Activated CD4-positive, CD25-positive, alpha-beta regulatory T cell (primary cell): ENCODE measurements at places on chromosomes 4 and X.

- no peak for DNase-seq
Observed at GRCh38 chrX:109902665-109903064, 100.2 kb upstream of the TMEM164 start.

DNA sequence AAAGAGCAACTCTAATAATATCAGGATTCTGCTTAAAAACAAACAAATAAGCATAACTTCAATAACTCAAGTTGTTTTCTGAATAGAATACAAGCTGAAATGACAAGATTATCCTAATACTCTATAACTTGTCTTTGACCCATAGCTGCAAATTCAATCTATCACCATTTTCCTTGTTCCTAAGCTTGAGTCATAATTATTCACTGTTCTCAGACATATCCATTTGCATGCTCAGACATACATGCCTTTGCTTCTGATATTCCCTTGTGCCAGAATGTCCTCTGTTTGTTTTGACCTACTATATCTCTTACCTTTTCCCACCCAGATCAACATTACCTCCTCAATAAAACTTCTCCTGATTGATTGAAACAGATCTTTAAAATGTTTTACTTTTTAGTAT lies 109.7 kb downstream of the SNCA start:
- DNase-seq, result no peak

GRCh38 chr4:74610491-74610890 lies 165.6 kb downstream of the AREG start:
- DNase-seq, result no peak

- no peak for DNase-seq
Observed at GRCh38 chr4:152689615-152690501, 10.1 kb upstream of the TMEM154 start.

DNA sequence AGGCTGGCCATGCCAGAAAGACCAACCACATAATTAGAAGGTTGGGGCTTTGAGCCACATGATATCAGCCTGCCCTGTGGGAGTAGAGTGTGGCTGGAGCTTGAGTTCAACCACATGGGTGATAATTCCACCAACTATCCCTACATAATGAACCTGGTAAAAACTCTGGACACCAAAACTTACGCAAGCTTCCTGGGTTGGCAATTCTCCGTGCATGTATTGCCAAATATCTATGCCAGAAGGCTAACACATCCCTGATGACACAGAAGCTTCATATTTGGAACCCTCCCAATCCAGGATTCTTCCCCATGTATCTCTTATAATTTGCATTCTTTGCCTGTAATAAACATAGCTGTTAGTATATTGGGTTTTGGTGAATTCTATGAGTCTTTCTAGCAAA lies 68.2 kb downstream of the FUNDC1 start:
- DNase-seq, result no peak
